ENCODE measurements at places on chromosomes 3 and 15.

DNA sequence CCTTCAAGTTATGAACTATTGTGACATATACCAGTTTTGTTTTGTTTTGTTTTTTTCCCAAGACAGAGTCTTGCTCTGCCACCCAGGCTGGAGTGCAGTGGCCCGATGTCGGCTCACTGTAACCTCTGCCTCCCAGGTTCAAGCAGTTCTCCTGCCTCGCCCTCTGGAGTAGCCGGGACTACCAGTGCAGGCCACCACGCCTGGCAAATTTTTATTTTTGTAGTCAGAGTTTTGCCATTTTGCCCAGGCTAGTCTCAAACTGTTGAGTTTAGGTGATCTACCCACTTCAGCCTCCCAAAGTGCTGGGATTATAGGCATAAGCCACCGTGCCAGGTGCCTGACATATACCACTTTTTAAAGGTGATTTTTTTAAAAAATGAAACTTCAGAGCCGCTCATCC, 74.6 kb downstream of the ARRDC4 start:
- no peak for DNase-seq

DNA sequence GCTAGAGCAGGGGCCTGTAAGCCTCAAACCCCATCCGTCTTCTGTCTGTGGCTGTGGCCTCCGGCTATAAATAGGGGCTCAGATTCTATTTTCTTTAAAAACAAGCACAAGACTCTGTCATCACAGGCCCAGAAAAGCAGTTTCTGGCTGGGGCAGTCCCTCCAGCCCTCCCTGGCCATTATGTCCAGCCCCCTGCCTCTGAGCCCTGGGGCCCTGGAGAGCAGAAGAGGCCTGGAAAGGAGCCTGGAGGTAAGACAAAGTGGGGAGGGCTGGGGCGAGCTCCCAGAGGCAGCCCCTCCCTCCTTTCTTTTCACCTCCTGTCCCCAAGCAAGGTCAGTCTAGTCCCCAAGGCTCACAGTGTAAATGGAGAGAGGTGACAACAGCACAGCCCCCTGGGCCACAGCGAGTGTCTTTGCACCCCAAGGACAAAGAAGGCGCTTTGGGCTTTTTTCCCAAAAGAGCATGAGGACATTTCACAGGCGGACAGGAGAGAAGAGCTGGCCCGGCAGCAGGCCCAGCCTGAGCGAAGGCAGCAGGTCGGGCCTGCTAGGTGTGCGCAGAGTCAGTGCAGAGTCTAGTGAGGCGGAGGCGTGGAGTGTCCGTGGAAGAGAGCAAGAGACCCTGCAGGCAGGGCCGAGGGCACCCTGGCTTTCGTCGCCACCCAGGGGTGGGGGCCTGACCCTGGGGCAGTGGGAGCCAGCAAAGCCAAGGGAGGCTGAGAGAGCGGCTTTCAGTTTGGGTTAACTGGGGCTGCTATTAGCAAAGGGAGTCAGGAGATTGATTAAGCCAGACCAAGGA, 188.3 kb downstream of the TBC1D2B start:
- peak; percentile 77 for DNase-seq

DNA sequence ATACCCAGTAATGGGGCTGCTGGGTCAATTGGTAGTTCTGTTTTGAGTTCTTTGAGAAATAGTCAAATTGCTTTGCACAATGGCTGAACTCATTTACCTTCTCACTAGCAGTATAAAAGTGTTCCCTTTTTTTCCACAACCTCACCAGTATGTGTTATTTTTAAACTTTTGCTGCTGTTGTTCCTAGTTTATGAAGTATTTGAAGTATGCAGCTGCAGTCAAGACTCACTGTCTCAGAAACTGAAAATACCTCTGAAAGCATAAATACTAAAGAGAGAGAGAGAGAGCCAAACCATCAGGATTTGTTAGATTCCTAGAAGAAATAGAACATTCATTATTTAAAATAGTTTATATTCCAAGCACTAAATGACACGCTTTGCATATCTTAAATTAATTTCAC, 764.2 kb downstream of the NTRK3 start:
- no peak for DNase-seq

GRCh38 chr3:108818404-108818803, 4.2 kb upstream of the TRAT1 start:
- DNase-seq: no peak

- DNase-seq: no peak
These were observed 1390.9 kb upstream of the CADM2 start for GRCh38 chr3:83567935-83568334.

GRCh38 chr3:158790901-158791589, 10.8 kb upstream of the MFSD1 start:
- DNase-seq: no peak

DNA sequence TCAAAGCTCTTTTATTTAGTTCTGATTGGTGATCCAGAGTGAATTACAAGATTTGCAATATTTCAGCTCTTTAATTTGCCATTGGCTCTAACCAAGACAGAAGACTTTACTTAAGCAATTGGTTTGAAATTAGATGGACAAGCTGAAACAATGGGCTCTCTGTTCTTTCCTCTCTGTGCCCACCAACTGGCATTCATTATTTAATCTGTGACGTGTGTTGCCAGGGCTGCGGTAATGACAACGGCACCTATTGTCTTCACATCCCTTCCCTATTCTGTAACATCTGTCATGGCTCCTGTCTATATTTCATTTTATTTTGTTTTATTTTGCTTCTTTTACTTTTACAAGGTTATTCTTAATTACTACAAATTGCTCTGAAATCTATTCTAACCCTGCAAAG, 33.9 kb downstream of the PLD1 start:
- DNase-seq: no peak

GRCh38 chr15:22810033-22810852, 23.8 kb downstream of the NIPA1 start:
- DNase-seq: no peak

GRCh38 chr15:23647421-23648370, at the start of gene MAGEL2:
Gene MAGEL2 (minus strand): TSS chr15:23647867. CDS start chr15:23647742, 125 bp downstream.
- DNase-seq: peak; percentile 84

DNA sequence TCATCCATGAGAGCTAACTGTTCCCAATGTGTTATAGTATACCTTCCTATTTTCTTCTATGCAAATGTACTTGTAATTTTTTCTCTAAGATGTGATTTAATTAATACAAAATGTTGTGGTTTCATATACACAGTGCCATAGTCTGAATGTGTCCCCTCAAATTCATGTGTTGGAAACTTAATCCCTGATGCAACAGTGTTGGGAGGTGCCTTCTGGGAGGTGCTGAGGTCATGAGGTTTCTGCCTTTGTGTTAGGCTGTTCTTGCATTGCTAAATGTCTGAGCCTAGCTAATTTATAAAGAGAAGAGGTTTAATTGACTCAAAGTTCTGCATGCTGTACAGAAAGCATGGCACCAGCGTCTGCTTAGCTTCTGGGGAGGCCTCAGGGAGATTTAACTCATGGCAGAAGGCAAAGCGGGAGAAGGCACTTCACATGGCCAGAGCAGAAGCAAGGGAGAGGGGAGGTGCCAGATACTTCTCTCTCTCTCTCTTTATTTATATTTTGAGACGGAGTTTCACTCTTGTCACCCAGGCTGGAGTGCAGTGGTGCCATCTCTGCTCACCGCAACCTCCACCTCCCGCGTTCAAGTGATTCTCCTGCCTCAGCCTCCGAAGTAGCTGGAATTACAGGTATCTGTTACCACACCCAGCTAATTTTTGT, 34.7 kb upstream of the BNIP2 start:
- DNase-seq: no peak

DNA sequence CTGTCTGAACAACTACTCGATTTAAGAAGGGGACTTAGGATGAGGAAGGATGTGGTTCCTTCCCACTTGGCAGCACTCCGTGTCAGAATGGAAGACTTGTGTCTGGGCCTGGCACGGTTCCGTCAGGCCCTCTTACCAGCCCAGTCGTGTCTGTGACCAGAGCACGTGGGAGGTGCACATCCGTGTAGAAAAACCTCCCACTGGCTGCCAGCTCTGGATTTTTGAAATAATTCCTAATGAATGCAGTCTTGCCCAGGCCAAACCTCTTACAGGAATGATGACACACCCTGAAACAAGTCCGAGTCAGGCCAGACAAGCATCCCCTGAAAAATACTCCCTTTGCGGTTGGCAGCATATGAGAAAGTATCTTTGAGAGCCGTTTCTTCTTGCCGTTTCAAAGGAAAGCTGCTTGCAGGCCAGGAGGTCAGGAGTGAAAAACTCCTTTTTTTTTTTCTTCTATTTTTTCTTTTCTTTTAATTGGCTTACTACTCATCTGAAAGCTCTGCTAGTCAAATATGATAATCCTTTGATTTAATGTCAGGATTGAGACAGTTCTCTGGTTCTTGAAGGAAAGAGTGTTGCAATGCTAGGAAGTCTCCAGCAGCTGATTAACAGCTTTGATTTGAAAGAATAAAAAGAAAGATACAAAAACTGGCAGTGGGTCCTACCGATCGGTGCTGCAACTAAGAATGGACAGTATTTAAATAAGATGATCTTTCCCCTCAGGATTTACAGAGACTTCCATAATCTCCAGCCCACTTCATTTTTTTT, 19.8 kb downstream of the IL1RAP start:
- DNase-seq: peak; percentile 88

GRCh38 chr3:186534113-186534669, 10.0 kb downstream of the CRYGS start:
- no peak for DNase-seq

DNA sequence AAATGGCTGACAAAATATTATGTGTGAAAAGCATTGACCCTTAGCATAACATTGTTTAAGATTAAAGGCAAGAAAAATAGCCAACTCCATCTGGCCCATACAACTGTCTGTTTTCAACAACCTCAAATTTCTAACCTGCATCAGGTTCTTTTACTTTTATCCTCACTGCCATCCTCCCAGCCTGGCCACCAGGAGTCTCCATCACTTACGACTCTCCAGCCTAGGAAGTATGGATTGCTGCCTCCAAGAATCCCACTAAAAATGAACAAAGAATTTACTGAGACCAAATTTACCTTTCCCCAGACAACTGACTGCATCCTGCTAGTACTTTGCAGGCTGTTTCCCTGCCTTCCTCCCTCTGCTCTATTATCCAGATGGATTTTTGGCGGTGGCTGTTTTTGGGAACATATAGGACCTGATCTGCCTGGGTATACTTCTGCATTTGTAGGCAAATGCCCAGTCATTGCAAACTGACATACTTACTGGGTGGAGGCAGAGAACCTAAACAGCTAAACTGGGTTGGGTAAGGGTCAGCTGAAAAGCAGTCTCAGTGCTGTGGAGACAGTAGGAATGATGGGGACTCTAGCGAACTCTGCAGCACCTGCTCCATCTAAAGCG, 144.2 kb downstream of the GHSR start:
- DNase-seq: no peak

- no peak for DNase-seq
These were observed 1.1 kb downstream of the SLC24A5 start for GRCh38 chr15:48121849-48122248.

DNA sequence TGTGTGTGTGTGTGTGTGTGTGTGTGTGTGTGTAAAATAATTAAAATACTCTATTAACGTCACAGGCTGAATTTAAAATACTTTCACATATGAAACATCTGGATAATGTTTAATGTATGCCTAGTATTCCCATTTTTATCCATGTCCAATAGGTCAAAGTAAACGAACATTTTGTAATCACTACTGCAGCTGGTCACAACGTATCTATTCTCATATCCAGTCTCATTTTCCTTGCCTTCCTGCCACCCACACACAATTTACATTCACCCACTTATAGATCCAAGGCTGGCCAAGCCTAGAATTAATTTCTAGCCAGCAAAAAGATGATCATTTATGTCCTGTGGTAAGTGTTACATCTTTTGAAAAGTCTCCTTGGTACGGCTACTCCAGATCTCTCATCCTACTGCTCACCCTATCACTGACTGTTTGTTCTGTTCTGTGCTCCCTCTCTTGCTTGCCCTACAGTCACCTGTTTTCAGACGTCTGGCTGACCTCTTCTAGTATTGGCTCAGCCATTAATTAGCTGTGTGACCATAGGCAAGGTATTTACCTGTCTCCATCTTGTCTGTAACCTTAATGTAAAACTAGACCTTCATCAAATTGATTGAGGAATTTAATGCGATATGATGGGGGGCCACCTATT, 17.6 kb downstream of the SERPINI2 start:
- peak; percentile 2 for DNase-seq

GRCh38 chr3:140834266-140835037, 107.2 kb upstream of the SLC25A36 start:
- no peak for DNase-seq

- no peak for DNase-seq
These were observed 2.3 kb downstream of the FEZF2 start for GRCh38 chr3:62370858-62371719.

GRCh38 chr3:196968233-196969133, at the start of gene PIGZ:
Gene PIGZ (minus strand): TSS chr3:196968833. CDS start chr3:196952031, 16,802 bp downstream.
- DNase-seq: peak; percentile 95

- DNase-seq: no peak
These were observed 617.1 kb downstream of the SQOR start for GRCh38 chr15:46251903-46252302.

GRCh38 chr3:140523600-140523999, 154.3 kb upstream of the TRIM42 start:
- DNase-seq: no peak
